Stimulated activated CD4-positive, alpha-beta T cell treated with anti-CD3 and anti-CD28 coated beads, Interleukin-2, amount 100 ng/mL, for 24 hours (primary cell): ENCODE measurements at places on chromosomes 4 and X.
A peak's percentile ranks its signal among the peaks of the same experiment; 100 is the strongest.

DNA sequence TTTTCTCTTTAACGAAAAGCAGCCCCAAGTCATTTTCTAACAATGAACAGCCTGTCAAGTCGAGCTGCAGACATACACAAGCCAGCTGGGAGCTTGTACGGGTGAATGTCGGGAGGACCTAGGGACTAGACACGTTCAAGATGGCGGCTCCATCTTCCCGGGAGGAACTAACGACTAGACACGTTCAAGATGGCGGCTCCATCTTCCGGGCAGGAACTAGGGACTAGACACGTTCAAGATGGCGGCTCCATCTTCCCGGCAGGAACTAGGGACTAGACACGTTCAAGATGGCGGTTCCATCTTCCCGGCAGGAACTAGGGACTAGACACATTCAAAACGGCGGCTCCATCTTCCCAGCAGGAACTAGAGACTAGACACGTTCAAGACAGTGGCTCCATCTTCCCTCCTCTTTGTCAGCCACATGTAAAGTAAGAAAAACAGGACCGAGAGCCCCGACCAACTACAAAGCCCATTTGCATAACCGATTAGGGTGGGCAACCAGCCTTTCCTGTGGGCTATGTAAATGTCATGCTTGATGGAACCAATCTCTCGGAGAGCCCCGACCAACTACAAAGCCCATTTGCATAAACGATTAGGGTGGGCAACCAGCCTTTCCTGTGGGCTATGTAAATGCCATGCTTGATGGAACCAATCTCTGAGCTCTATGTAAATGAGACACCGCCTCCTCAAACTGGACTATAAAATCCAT is 175.5 kb downstream of the DHRSX start:
- DNase-seq = peak; percentile 31

DNA sequence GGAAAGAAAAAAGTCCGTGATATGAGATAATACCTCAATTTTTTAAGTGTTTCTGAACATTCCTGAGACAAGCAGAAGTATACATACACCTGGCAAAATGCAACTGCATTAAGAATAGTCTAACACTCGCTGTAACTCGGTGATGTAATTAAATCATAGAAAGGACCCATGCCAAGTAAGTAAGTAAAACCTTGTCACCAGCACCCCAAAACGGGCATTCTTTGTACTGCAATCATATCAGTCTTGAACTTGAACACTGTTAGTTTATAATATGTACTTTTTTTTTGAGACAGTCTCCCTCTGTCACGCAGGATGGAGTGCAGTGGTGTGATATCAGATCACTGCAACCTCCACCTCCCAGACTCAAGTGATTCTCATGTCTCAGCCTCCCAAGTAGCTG is 47.4 kb downstream of the SMIM14 start:
- DNase-seq = no peak

DNA sequence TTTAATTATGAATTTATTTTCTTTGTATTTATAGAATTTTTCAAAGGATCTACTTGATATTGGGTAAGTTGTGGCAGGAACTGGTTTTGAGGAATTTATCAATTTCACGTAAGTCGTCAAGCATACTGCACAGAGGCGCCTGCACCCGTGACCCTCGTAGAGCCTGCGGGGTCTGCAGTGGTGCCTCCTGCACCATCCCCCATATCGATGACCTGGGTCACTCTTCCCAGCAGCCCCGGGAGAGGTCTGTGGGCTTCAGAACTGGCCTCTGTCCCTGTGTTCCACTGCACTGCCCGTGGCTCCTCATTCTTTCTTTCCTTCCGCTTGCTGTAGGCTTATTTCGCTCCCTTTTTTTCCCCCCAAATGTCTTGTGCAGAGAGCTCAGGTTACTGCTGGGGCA is 31.5 kb upstream of the CPLX1 start:
- DNase-seq = no peak

DNA sequence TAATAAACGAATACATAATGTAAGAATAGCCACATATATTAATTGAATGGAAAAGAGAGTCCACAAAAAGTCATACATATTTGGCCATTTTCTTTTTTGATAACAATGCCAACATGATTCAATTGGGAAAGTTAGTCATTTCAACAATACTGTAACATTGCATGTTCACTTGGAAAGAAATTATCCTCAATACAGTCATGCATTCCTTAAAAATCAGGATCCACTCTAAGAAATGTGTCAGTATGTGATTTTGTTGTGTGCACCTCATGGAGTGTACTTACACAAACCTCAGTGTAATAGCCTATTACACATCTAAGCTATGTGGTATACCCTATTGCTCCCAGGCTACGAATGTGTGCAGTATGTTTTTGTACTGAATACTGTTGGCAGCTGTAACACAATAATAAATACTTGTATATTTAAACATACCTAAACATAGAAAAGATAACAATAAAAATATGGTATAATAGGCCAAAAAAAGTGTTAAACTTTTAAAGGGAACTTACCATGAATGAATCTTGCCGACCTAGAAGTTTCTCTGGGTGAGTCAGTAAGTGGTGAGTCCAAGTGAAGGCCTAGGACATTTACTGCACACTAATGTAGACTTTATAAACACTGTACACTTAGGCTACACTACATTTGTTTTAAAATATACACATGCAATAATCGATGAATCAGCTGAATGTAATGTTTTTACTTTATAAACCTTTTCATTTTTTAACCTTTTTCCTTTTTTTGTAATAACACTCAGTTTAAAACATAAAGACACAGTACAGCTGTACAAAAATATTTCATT is 806.8 kb downstream of the PCDH18 start:
- no peak for DNase-seq

DNA sequence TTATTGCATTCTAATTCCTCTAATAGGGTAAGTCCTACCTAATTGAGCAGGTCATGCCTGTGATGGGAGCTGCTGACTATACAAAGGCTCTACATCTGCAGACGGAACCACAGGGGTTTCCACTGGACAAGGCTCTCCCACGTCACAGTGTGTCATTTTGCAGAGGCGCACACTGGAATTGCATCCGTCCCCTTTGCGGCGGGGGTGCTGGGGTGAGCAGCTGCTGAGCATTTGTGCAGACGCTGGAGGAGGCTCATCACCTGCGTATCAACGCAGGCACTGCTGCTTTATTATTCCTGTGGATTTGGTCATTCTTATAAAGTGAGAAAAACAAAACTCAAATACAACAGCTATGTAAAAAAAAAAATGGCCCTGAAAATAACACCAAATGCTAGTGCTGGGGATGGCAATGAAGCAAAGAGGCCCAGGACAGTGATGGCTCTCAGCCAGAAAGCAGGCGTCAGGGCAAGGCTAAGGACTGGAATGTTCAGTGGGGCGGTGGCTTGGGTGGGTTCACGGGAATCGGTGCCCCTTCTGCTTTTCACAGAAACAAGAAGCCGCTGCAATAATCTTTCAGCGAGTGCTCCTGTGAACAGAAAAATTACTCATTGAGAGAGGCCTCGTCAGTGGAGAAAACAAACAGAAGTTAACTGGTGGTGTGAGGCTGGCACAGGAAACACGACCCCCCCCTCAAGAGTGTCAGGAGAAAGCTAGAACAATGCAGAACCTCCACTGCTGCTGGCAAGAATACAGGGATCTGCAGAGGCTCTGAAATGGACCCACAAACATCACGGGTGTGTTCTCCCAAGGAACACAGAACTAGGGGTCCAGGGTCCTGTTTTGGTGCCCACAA is 67.8 kb downstream of the GATB start:
- DNase-seq = no peak

DNA sequence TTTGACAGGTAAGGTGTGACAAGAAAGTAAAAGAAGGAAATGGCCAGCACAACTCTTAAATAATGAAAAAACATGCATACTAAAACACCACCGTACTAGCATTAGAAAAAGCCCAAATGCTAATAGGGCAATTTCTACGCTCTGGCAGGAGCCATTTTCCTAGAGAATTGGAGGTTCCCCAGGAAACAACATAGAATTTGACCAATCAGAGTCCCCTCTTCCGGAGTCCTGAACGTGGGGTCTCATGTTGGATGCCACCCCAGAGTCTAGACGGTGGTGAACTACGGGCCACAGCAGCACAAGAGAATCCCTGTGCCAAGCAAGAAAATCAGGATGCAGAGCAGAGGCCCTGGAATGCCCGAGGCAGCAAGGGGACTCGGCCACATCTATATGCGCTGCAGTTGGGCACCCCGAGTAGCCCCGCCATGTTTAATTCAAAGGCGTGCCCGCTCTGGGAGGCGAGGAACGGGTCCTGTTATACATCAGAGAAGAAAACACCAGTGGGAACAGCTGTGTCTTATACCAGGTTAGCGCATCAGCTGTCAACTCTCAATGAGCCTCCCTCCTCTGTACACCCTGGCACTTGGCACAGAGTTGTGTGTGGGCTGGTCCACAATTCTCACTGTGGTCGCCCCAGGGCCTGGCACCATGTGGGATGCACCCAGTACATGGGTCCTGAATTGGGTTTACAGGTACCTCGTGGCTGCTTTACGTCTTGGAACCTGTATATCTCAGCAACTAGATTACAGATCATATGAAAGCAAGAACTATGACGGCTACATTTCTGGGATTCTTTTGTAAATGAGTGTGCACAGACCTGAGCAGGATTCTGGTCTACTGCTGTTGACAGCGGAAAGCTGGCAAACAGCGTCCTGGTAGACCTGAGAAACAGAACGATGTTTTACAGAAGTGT is 52.1 kb downstream of the SEL1L3 start:
- no peak for DNase-seq

DNA sequence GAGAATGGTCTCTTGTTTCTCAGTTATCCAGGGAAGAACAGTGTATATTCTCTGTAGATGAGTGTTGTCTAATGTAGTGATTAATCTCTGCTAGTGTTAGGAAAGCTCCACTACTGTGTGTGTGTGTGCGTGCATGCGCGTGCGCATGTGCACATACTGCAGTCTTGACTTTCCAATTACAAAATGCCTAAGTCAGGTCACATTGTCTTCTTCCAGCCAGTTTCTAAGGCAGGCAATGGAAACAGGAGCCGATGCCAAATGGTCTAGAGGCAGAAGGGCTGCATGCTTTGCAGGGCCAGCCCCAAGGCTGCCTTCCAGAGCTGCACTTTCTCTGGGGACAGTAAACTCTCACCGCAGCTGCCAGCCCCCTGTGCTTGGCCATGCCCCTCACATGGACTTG is 30.5 kb upstream of the NAP1L5 start:
- no peak for DNase-seq

DNA sequence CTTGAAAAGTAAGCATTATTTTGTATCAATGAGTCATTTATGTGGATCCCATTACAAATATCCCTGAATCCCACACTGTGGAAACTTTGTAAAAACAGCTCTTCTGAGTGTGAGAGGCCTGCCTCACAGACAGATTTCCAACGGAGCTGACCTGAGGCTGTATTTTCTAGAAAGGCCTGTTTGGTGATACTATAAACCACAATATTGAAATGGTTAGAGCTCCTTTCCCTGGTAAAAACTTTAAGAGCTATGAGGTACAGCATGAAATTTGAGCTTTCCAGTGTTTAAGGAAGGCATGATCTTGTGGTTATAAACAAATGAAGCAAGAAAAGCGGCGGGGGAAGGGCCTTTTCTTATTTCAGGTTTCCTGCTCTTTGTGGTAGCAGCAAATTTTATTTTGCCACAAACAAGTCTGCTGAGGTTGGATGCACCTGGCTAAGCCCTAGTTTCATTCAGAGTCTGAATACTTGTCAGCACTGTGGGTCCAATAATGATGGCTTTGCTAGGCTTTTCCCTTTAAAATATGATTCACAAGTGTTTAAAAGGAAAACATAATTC is 86.8 kb upstream of the ETNPPL start:
- no peak for DNase-seq

DNA sequence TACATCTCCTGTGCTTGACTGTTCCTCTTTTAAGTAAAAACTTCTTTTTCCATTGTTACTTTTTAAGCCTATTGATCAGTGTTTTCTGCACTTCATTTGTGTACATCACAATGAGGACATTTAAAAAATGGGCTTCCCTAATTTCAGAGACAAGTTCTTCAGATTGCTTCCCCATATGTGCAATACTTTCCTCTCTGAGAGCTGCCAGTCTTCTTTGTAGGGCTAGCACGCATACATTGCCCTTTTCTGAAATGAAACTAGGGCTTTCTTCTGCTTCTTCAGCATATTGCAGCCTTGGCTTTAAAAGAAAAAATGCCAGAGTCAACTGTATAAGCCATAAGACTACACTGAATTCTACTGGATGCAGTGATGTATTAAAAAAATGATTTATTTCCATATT is 37.8 kb downstream of the FAT4 start:
- no peak for DNase-seq

GRCh38 chr4:126532527-126532926 is 1100.2 kb upstream of the INTU start:
- no peak for DNase-seq

DNA sequence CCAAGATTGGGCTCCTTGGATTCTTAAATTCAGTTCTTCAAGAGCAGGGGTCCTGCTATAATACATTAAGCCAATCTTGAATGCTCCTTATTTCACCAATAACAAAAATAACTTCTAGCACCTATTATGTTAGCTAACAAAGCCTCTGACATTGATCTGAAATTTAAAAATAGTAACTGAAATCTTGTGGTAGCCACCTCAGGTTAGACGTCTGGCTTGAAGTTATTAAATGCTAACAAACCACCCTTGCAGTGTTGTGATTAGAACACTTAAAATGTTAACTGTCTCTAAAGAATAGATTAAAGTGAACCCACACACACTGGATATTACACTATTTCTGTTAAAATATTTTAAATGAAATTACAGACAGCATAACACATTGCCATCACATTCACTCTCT is 49.8 kb upstream of the LGI2 start:
- no peak for DNase-seq

DNA sequence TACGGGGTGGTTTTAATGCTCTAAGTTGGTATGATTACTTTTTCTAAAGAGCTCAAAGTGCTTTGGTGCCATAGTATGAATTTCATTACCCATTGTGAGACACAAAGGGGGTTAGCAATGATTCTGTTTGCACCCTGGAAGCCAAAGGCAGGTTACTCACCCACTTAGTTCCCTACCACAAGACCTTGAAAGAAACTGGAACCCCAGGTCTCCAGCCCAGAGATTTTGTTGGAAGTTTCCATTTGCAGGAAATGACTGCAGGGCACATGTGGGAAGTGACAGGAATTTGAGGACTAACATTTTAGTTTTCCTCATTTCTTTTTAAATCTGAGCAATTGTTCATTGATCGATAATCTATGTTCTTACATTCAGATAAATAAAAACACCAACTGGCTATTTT is 1.8 kb upstream of the HS3ST1 start:
- DNase-seq = no peak

DNA sequence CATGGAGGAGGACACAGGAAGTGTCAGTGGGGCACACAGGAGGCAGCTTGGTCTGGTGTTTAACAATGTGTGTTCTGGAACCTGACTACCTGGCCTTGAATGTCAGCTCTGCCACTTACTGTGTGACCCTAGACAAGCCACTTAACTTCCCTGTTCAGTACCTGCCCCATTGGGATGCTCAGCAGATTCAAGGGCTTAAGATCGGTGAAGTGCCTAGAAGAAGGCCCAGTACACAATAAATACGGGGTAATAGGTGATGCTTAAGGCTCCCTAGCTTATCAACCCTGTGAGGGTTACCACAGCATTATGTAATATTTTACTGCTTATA is 1.6 kb upstream of the CHIC2 start:
- no peak for DNase-seq

- no peak for DNase-seq
Observed at GRCh38 chr4:98778206-98778605, 119.8 kb upstream of the TSPAN5 start.
